Tibial artery (tissue), 4 donors: ENCODE measurements at places on chromosomes 3 and 15.

GRCh38 chr3:127669541-127670228 lies 3.1 kb upstream of the ABTB1 start:
- peak; percentile 12 for DNase-seq

DNA sequence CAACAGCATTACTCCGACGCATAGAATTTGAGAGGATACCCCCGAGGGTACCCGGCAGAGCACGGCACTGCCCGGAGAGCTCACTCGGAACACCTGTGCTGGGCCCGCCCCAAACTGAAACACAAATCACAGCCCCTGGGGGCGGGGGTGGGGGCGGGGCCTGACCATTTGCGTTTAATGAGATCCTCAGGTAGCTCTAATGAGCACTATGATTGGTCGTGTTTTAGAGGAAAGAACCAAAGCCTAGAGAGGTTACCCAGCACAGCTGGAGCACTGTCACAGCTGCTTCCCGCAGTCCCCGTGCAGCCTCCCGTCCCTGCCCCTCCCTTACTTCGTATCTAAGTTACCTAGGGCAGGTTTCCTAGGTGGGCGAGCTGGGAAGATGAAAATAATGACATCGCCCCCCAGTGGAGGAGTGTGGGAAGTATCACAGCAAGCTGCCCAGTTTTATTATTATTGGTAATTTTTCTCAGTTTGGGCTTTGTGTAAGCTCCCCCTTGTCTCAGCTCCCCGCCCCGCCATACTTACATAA lies 187.1 kb downstream of the PDE8A start:
- DNase-seq, result no peak

GRCh38 chr3:6392123-6392522 lies 468.8 kb upstream of the GRM7 start:
- no peak for DNase-seq

DNA sequence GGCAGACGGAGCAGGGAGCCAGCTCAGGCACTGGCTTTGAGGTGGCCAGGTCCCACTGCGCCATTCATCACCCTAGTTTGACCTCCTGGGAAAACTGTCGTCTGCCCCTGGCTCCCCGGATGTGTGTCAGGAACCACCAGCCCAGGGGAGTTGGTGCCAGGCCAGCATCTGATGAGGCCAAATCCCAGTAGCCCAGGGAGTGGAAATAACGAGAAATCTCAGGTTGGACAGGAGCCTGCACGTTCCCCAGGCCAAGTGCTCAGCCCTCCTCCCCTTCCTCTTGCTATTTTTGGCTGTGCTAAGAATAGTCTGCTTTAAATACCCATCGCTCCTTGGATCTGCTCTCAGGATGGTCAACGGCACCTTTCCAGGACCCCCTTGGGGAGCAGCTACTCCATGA lies 93.1 kb upstream of the RPL32 start:
- peak; percentile 75 for DNase-seq

DNA sequence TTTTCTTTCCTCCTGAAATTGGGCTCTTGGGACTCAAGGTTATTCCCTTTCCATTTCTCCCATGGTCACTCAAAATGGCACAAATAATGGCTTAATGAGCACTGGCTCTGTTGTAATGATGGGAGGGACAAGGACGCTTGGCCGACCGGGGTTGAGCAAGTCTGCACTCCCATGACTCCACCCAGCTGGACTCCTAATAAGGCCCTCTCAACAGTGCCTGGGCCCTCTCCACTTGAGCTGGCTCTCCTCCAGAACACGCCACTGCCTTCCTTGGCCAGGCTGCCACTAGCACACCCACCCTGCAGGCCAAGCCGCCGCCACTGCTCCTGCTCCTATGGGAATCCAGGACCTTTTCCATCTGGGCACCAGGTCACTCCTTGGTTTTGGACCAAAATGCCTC lies 42.3 kb downstream of the ADCY5 start:
- peak; percentile 84 for DNase-seq

- DNase-seq, result no peak
Measured at GRCh38 chr15:28921336-28921735, 35.6 kb downstream of the APBA2 start.

DNA sequence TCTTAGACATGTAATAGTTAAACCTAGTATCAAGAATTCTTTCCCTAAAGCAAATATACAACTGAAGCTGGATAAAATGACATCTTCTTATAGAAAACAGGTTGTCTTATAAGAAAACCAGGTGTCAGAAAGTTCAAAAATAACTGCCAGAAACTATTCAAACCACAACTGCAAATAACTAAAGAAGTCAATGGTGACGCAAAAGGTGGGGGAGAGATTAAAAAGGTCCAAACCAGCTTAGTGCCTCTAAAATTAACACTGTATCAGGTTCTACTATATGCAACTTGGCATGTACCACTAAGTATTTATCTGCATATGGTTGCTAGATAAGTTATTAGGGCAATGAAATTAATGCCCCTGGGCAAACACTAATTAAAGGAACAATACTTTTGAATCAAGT lies 136.8 kb downstream of the TBL1XR1 start:
- no peak for DNase-seq

DNA sequence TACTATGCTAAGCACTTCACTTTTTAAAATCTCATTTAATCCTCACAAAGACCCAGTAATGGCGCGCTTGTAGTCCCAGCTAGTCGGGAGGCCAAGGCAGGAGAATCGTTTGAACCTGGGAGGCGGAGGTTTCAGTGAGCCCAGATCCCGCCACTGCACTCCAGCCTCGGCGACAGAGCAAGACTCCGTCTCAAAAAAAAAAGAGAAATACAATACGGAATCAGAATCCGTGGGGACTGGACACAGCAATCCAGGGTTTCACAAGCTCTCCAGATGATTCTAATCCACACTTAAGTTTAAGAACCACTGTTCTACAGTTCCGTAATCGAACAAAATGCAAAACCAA lies 426 bp upstream of the SUMF1 start:
- no peak for DNase-seq

DNA sequence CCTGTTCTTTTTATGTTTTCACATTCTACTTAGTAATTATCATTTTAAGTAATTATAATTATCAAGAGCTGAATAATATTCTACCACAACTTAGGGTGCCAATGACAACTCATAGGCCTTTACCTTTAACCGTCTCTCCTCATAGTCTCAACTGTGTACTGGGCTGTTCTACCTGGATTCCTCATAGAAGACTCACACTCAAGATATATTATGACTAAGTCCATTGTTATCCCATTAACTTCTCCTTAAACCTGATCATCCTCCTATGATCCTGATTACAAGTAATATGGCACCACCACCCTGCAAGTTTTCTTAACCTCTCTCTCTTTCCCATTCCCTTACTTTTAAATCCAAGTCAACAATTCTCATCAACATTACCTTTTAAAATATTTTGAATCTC lies 285.9 kb upstream of the VEPH1 start:
- DNase-seq, result no peak

GRCh38 chr3:151109286-151109800 lies 23.9 kb downstream of the MED12L start:
- DNase-seq, result no peak

DNA sequence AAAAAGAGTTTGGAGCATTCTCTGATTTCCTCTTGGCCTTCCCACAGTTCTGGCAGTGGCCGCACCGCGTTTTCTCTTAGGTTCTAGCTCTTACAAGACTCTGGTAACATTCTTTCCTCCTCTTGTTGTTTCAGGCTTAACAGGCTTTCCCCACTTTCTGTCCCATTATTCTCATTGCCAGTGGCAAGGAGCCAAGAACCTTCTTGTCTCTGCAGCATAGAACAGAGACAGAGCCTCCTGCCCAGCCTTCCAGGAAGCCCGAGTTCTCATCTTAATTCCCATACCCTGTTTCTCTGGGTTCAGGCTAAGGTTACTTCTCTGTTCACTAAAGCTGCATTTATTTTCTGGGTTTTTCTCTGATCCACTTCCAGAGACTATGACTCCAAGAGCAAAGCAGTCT lies 61.1 kb downstream of the DUT start:
- peak; percentile 88 for DNase-seq

GRCh38 chr3:134898181-134898754 lies 103.2 kb downstream of the EPHB1 start:
- DNase-seq, result no peak

GRCh38 chr15:65979316-65979715 lies 110.0 kb downstream of the RAB11A start:
- no peak for DNase-seq

- DNase-seq, result no peak
Measured at GRCh38 chr15:29207758-29208108, 61.9 kb downstream of the NSMCE3 start.

- DNase-seq, result no peak
Measured at GRCh38 chr3:69033470-69033869, 18.7 kb downstream of the TMF1 start.

- no peak for DNase-seq
Measured at GRCh38 chr3:159911664-159912037, 77.0 kb upstream of the IL12A start.

DNA sequence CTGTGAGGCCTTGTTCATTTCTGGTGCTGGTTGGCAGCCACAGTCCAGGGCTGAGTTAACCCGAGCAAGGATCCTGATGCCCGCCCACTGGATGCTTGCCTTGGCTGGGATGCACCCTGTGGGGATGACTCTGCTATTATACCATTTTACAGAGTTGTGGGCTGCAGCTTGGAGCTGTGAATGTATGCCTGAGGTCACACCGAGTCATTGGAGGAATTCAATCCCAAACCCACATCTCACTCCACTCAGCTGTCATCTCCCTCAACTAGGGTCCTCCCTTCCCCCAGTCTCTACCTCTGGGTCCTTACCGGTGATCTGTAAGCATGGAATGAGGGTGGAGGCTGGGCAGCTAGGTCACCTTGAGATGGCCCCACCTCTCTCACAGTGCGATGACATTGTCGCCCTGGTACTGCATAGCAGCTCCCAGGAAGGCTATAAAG lies 22.1 kb downstream of the MAPKAPK3 start:
- no peak for DNase-seq

- DNase-seq, result peak; percentile 83
Measured at GRCh38 chr3:123688241-123688747, 103.4 kb upstream of the HACD2 start.

- DNase-seq, result no peak
Measured at GRCh38 chr15:58611731-58612676, 137.5 kb downstream of the ADAM10 start.

- DNase-seq, result no peak
Measured at GRCh38 chr3:141039589-141039988, 11.6 kb upstream of the SPSB4 start.

GRCh38 chr3:126493739-126494138 lies 18.0 kb upstream of the ZXDC start:
- no peak for DNase-seq

GRCh38 chr3:162077108-162077507 lies 580.5 kb downstream of the OTOL1 start:
- no peak for DNase-seq

GRCh38 chr15:84982301-84982920 lies 755 bp downstream of the PDE8A start:
- peak; percentile 68 for DNase-seq

DNA sequence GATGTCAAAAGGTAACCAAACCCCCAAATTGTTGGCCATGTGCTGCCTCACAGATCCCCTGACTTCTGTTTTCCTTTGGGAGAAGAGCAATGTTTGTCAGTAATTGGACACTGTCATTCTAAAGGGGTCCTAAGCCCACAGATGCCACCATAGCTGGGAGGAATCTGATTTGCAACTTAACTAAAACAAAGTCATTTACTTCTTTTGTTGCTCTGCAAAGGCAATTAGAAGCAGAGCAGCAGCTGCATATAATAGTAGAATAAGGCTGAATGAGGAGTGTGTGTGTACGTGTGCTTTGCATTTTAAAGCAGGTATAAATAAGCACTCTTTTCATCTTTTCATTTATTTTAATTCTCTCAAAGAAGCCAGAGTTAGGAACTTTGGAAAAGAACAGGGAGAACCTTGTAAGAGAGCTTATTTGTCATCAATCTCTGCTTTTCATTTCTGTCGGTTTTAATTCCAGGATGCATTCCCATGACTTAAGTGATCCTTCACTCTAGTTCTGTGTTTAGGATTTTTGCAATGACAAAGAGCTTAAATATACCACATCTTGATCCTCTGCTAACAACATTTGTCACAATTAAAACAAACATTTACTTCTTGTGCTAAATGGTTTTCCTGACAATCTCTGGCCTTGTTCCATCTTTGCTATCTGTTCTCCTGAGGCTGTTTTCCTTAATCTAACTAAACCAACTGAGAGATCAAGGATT lies 530.2 kb upstream of the CBLB start:
- DNase-seq, result no peak

DNA sequence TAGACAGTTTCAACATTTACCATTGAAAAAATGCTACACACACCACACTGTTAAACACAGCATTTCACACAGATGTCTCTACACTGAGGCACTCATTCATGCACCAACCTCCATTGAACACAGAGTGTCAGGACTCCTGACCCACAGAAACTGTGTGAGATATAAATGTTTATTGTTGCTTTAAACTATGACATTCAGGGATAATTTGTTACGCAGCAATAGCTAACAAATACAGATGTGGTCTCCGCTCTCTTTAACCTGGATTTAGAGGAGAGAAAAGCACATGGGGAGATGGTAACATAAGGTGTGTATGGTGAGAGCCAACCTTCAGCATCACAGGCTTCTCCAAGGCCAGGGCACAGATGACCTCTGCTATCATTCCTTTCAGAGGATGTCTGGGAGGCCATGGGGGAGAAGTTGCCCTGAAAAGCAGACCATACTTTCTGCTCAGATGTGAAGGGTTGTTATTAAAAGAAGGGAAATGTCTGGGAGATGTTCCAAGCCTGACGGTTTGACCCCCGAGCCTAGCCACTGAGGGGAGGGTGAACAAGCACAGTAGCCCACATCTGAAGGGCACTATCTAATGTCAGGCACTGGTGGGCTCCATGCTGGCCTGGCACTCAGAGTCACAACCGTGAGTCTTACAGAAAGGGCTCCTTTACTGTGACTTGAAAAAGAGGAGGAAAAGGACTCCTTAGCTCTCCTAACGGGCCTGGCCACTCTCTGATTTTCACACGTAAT lies 284.5 kb upstream of the TLE3 start:
- DNase-seq, result no peak
